ENCODE measurements at places on chromosomes 1 and 21. TPM values are rescaled to one million over a fixed set of nuclear protein-coding genes. Genes with fewer than 3 reads are reported as not detected.
A peak's percentile ranks its signal among the peaks of the same experiment; 100 is the strongest.

DNA sequence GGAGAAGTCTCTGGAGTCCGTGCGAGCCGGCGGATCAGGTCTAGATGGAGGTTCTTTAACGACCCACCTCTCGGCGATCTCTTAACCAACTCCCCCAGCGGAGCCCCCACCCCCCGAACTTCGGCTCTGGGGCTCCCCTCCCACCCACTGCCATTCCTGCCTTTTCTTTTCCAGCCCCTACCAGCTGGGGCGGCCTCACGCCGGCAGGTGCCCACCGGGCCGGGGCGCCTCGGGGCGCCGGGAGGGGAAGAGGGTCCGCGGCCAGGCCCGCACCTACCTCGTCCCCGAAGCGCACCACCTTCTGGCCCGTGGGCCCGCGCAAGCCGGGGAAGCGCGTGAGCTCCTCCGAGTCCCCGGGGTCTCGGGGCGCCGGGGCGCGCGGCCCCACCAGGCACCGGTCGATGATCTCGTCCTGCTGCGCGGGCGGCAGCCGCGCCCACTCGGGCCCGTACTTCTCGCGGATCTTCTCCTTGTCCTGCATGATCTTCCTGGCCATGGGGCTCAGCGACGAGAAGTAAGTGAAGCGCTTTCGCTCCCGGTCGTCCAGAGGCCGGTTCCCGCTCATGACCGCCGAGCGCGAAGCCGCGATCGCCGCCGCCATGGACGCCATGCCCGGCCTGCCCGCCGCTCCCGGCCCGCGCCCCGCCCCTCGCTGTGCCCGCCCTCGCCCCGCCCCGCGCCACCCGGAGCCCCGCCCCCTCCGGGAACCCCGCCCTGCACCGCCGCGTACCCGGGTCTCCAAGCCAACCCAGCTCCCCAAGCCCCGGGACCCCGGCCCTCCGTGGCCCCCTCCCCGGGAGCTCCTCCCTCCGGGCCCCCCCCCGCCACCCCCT, at the start of gene C1orf198:
TSS of gene C1orf198 (minus strand) at position 619 of the 833 bp plus-strand sequence. CDS start at position 610, 9 bp downstream.
- H3K27me3 ChIP-seq: peaks cover 14% of the 10 kb centered on the region
- peak; percentile 86 for DNase-seq
- H3K4me3 ChIP-seq: peak within 1 kb of the TSS; percentile 80
- peaks cover 22% of the 10 kb centered on the region for H3K4me1 ChIP-seq

DNA sequence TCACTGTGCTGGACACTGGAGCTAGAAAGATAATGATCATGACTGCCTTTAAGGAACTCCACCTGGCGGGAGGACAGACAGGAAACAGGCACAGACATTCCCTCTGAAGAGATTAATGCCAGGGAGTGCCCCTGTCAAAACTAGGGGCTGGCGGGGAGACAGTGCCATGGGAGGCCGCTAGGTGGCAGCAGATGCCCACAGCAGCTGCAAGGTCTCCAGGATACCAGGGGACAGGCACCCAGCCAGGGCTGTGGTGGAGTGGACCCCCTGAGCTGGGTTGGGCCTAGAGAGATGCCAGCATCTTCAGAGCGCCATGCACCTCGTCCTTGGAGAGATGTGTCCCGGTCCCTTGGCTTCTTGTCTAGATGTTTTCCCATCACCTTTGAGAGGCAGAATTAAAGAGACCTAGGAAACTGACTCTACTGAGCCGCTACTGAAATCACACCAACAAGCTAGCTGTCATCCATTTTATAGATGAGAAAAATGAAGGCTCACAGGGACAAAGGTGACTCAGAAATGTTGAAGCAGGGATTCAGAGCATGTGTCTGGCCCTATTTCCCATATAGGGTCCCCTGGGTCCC, 3.6 kb downstream of the REN start:
- peaks cover 1% of the 10 kb centered on the region for H3K4me1 ChIP-seq
- H3K36me3 ChIP-seq: no peaks in the 10 kb centered on the region
- peaks cover 7% of the 10 kb centered on the region for H3K27me3 ChIP-seq
- H3K27ac ChIP-seq: no peak overlapping the region
- DNase-seq: peak; percentile 88

SF3B4 gene
- 68.6 TPM for total RNA-seq

MIXL1 gene
- total RNA-seq: not detected
